ENCODE measurements at places on chromosomes 4 and X.

- no peak for DNase-seq
These were observed 507 bp downstream of the MFAP3L start for GRCh38 chr4:170025523-170026252.

DNA sequence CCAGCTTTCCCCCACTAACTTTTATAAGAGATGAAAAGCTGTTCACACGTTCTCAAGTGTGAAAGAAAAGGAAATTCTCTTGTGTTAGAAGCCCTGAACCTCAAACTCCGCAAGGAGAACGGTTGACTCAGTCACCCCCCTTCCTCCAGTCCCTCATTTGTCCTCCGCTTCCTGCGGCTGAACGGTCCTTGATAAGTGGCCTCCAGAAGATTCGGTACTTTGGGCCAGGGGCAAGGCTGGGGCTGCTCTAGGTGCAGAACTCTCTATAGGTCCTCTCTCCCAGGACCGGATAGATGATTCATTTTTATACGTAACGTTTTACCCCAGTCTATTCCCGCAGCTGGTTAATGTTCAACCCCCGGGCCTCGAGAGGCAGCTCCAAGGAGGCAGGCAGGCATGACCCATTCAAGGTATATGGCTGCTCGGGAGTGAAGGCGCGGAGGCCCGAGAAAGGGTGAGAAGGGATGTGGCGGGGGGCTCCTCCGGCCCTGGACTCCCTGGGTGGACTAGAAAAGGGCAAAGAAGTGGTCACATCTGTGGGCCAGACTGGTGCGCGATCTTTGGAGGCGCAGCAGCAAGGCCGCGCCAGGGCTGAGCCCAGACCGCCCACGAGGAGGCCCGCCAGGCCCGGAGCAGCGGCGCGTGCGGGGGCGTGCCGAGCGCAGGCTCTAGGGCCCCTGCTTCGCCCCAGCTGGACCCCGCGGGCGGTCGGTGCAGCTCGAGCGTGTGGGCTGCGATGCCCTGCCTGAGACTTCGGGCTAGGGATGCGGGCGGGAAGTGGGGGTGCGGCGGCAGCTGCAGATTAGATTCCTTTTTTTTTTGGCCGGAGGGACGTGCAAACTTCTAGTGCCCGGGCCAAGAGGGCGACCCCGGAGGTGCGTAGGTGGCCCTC is 11.7 kb downstream of the PITX2 start:
- no peak for DNase-seq

DNA sequence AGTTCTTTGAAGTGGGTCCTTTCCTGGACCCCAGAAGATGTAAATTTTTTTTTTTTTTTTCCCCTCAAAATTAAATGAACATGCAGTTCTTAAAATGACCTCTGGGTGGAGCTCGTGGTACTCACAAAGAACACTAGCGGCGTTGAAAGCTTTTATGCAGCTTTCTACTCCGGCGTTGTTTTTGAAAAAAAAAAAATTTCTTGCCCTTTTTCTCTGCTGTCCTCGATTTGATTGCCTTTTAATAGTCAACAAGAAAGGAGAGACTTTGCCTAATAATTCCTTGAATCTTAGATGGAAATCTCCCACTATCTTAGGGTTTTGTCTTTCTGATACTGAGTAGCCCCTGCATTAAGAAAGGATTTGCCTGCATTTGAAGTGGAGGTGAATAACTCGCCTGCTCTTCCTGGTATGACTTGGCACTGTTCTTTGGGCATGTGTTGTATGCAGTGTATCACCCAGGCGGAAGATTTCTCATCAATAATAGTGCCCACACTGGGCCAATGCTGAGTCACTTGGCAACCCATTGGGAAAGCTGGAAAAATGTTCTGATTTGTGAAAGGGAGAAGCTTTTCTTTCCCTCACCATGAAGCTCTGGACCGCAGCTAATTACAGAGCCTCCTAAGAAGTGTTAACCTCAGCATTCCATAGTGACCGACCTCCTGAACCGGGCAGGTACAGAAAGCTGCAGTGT is 104.0 kb downstream of the PHEX start:
- no peak for DNase-seq

- no peak for DNase-seq
These were observed 233.3 kb downstream of the STPG2 start for GRCh38 chr4:97910005-97910404.

DNA sequence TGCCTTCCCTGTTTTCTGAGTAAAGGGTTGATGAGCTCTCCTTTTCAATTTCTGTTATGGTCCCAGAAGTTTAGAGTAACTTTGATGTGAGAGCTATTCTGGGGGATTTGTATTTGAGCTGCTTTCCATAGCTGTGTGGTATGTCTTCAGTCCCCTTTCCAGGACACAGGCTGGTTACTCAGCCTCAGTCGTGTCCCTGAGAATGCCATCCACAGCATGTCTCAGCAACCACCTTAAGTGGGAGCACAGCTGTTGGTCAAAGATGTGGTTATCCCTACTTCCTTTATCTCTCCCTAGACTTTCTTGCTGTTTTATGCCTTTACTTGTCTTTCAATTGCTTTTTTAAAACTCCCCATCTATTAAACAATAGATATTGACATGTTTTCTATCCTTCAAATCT is 37.8 kb downstream of the RNF175 start:
- DNase-seq = no peak

- no peak for DNase-seq
These were observed 194.5 kb upstream of the EDA2R start for GRCh38 chrX:66833426-66833825.

DNA sequence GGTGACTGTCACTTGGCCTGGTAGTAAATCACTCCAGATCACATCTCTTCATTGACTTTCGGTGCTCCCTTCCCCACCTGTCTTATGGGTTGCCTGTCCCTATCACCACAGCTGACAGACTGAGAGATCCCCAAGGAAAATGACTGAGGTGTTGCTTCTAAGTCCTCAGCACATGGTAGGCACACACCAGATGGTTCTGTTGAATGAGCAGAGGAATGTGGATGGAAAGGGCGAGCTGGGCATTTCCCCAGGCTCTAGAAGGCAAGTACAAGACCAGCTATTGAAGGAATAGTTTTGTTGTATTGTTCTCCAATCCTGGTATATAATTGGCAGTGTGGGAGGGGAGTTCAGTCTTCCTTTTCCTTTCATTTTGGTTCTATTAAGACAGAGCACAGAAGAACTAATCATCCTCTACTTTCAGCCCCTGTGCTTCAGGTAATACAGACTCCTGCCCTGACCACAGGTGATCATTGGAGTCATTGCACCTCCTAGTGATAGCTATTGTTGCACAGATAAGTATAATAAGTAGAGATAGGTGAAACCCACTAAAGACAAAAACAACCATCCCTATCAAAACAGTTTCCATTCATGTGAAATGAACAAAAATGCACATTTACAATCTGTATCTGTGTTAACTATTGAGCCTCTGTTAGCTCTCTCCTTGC is 158.6 kb downstream of the TRAM1L1 start:
- no peak for DNase-seq

DNA sequence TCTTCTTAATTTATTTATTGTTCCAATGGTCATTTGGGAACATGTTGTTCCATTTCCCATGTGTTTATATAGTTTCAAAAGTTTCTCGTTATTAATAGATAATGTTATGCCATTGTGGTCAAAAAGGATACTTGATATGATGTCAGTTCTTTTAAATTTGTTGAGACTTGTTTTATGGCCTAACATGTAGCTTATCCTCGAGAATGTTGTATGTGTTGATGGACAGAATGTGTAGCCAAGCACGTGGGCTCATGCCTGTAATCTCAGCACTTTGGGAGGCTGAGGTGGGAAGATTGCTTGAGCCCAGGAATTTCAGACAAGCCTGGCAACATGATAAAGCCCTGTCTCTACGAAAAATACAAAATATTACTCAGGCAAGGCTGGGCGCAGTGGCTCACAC is 168.5 kb upstream of the USP38 start:
- DNase-seq = no peak

DNA sequence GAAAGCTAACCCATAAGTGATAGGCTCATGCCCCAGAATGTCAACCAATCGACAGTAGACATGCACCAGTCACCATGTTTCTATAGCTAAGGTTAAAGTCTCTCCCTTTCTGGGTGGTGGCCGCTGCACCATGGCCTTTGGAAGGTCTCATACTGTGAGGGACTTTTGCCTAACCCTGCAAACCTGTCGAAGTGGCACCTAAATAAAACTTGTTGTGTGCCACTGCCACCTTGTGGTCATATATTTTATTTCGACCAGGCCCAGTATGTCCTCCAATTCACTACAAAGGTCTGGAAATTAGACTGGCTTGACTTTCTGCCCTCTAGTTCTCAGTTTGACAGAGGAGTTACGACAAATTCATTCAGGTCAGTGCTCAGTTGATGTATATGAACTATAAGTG is 163.1 kb downstream of the SMARCA1 start:
- DNase-seq = no peak

DNA sequence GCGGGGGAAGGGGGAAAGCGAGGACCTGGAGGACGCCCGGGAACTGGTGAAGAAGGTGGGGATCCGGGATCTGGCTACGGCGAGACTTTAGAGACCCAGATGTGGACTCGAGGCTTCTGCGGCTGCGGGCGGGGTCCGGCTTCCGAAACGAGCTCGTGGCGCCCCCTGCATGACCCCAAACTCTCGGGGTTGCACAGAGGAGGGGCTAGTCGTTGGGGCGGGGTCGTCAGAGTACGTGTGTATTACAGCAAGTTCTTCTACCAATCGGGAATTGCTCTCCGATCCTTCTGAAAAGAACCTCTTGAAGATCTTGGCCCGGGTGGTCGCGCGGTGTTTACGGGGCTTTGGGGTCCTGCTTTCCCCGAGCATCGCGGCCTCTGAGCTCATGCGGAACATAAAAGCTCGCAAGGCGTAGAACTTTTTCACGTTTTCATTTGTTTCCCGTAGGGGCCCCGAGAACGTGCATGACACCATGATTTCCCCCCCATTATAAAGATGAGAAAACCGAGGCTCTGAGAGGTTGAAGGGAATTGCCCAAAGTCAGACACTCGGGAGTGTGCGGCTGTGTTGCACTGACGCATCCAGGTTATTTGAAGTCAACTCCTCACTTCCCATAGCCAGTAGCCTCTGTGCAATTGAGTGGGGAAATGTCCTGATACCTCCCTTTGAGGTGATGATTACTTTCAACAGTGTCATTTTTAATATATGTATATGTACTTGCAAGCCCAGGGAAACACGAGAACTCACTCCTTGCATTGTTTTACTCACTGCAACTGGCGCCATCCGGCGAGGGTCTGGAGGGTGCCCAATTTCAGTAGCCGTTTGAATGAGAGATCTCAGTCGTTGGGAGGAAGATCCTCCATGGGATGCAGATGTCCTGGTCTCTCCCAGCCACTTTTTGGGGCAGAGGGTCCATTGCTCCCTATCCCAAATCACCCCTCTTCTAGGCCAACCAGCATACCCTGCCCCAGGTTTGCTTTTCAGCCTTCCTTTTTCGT is at the start of gene BEND4:
BEND4 (minus strand) TSS at position 149 of the 998 bp plus-strand sequence. CDS start 512 bp downstream, outside the sequence.
- no peak for DNase-seq
